ENCODE measurements at places on chromosomes 16 and 17.

DNA sequence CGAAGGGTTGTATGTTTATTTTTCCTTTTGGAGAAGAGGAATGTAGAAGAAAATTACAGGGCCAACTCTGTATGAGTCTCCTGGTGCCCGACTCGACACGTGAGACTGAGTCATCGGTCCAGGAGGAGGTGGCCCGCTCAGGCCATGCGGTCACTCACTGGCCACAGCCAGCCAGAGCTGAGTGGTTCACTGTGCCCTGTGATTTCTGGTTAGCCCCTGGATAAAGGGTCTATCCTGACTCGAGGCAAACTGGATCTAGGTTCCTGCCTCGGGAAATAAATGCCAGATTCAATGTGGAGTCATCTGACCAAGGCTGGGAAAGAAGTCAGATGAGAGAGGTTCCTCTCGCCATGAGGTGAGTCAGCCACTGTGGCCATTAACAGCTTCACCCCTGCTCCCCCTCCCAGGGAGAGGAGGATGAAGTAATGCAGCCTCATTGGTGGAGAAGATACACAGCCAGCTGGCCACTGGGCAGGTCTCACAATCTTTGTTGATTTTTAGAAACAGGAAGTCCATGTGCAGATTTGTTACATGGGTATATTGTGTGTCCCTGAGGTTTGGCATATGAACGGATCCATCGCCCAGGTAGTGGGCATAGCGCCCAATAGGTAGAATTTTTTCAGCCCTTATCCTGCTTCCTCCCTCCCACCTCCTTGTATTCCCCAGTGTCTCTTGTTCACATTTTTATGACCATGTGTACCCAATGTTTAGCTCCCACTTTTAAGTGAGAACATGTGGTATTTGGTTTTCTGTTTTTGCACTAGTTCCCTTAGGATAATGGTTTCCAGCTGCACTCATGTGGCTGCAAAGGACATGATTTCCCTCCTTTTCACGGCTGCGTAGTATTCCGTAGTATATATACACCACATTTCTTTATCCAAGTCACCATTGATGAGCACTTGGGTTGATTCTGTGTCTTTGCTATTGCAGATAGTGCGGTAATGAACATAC, 21.7 kb upstream of the USP36 start:
- DNase-seq: peak; percentile 87

DNA sequence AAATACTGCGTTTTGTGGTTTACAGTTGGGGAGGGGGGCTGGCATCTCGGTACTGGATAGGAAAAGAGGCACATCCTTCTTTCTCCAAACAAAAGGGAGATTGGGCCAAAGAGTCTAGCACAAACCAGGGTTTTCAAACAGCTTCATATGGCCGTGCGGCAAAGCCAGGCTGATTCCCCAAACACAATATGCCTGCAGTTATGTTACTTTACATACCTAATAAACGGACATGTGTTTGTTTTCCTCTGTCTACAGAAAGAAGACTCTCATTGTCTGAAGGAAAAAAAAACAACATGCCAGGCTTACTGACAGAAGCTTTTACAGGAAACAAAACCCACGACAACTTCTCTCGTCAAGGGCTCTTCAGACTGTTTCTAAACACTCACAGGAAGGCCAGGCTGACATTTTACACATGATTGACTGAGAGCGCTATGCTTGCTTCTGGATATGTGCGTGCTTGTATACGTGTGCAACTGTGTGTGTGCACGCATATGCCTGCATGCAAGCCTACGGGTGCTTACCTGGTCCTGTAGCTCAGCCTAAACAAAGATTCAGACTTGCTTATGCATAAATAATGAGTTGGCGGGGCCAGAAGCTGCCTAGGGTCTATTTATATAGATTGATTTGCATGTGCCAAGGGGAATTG, 461.0 kb upstream of the C16orf82 start:
- DNase-seq: no peak

DNA sequence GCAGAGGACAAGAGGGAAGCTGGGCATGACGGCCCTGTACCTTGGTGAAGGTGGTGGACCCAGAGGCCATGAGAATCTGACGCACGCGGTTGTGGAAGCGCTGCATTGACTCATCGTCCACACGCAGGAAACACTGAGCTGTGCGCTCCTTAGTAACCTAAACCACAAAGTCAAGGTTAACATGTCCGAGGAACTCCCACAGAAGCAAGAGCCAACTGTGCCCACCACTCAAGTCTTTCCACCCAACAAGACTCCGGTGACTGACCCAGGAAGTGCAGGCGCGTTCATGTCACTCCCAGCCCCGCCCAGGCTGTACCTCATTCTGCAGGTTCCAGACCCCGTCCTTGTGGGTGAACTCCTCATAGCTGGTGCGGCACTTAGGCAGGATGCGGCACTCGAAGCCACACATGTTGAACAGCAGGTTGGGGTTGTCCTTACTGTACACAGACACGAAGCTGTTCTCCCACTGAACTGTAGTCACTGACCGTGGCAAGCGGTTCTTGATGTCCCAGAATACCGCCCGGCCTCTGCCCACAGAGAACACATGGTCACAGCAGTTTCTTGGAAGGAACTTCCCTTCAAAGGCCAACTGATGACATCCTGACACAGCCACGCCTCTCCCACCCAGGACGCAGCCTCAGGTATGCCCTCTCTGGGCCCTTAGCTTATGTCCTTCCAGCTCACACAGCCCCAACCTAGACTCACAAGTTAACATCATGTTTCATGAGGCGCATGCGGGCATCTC, 11.5 kb downstream of the PRPF8 start:
- no peak for DNase-seq

- DNase-seq: no peak
These were observed 47.5 kb downstream of the WNT3 start for GRCh38 chr17:46770818-46771560.

- DNase-seq: no peak
These were observed 370.1 kb downstream of the ZFHX3 start for GRCh38 chr16:72677662-72678447.

DNA sequence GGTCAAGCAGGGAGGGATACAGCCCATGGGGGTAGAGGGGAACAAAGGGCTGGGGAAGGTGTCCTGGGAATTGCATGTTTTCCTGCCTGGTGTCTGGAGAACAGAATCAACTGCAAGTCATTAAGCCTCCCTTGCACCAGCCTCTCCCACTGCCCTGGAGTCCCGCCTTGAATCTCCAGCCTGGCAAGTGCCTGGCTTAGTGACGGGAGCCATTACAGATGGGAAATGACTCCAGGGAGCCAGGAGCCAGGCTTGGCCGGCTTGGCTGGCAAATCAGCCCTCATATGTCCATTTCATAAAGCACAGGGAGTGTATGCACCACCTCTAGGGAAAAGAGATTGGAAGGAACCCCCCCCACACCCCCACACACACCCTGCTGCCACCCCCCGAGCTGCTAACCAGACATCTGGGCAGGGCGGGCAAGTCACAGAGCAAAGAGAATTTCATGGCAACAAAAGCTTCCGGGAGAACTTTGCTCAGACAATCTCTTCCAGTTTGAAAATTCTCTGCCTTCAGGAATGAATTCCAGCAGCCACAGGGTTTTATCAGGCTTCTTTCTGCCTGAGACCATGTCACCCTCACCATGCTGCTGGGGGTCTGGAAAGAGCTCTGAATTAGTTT, 127.7 kb downstream of the NTN1 start:
- DNase-seq: no peak

DNA sequence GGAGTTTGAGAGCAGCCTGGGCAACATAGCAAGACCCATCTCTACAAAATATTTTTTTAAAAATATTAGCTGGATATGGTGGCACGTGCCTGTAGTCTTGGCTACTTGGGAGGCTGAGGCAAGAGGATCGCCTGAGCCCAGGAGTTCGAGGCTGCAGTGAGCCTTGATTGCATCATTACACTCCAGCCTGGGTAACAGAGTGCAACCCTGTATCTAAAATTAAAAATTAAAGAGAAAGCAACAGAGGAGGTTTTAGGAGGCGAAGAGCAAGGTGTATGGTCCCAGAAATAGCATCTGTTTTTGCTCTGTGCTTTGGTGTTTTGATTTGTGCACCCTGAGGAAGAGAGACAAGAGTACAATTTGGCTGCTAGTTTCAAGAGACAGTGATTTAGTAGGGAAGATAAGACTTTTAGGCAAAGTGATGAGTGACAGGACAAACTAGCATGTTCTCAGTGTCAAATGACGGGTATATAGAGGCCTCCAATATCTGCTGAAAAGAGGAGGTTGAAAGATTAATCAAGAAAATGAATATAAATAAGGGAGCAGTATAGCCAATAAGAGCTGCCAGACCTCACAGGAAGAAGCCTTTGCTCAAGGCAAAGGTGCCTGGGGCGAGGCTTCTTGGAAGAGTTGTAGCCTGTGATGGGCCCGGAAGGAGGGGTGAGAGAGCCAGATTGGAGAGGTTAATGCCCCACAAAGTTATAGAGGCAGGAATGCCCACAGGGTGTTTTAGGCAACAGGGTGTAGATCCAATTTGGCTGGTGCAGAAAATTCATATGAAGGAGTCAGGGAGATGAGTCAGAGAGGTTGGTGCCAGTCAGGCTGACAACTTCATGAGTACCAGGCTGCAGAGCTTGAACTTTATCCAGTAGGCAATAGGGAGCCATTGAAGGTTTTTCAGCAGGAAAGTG, 11.4 kb downstream of the HLF start:
- DNase-seq: no peak

GRCh38 chr17:80006811-80007752, 28.6 kb downstream of the TBC1D16 start:
- no peak for DNase-seq

DNA sequence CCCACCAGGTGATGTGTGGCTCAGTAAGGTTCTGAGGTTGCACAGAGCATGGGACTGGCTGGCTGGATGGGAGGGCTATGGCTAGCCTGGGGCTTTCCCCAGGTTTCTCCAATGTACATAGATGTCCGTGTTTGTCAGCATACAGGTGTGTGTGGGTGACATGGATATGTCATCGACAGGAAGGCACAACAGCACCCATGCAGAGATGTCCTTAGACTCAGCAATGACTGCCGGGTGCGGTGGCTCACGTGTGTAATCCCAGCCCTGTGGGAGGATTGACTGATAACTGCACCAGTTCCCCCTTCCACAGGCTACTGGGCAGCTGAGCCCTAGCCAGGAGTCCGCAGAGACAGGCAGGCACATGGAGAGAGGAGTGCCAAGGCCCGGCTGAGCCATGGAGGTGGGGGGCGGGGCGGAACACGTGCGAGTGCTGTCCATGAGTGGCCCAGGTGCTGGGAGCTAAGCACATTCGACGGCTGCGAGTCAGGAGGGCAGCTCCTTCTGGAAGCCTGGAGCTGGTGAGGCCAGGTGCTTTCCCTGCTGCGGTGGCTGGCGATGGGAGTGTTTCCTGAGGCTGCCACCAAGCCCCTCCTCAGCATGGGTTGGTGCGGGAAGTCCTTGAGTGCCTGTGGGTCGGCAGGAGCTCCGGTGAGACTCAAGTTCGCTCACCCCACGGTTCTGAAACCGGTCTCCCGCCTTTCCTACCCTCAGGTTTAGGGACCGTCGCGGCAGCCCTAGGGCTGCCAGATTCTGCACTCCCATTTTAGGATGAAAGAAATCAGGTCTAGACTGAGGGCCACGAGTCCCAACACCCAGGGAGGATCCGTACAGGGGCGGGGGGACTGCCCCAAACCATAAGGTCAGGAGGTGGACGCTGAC, 858 bp upstream of the ASPSCR1 start:
- no peak for DNase-seq

DNA sequence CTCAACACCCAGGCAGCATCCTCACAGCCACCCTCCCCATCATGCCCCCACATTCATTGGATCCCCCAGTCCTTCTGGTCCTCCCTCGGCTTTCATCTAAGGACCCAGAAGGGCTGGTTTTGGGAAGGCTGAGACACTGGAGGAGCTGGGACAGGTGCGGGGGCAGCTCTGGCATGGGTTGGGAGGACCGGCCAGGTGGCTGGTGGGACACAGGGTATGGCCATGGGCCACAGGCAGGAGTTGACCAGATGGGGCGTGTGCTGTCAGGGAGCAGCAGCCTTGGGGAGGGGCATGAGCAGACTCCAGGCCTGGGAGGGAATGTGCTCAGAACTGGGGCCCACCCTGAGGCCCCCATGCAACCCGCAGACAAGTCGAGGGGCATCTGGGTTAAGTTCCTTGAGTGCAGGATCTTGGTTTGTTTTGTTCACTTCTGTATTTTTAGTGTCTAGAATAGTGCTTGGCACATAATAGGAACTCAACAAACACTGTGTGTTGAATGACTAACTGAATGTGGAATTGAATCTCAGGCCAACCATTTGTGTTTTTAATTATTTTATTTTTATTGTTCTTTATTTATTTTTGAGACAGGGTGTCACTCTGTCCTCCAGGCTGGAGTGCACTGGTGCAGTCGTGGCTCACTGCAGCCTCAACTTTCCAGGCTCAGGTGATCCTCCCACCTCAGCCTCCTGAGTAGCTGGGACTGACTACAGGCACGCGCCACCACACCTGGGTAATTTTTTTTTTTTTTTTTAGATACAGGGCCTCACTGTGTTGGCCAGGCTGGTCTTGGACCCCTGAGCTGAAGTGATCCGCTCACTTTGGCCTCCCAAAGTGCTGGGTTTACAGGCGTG, 5.6 kb downstream of the P2RX1 start:
- no peak for DNase-seq

- no peak for DNase-seq
These were observed 19.8 kb downstream of the HOXB1 start for GRCh38 chr17:48510761-48511604.

GRCh38 chr16:31696968-31697743, 169.5 kb downstream of the AHSP start:
- DNase-seq: peak; percentile 10

- no peak for DNase-seq
These were observed 81.8 kb upstream of the RCVRN start for GRCh38 chr17:9986754-9987382.

DNA sequence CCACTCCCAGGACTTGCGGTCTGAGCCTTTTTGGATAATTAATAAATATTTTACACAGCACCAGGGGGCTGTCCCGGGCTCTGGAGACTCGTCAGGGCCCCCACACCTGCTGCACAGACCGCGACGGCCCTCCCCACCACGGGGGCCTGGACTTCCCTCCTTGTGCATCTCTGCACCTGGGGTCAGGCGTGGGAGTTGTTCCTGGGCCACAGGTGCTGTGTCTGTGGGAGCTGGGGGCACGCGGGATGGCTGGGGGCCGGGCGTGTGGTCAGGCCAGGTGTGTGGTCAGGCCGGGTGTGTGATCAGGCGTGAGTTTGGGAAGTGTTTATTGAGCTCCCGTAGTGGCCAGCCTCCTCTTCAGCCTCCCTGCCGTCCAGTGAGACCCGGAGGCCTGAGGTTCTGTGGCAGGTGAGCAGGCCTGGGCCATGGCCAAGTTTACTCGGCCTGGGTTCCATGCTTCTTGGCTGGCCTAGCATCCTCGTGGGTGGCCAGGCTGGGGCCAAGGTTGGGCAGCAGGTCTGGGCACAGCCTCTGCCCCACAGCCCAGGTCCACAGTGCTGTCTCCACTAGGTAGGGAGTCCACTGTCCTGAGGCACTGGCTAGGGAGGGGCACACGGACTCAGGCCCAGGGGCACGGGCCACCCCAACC, 1.9 kb upstream of the STUB1 start:
- no peak for DNase-seq

GRCh38 chr17:81306898-81307510, 11.9 kb upstream of the SLC38A10 start:
- no peak for DNase-seq

- peak; percentile 67 for DNase-seq
These were observed 17.5 kb downstream of the ALOX15B start for GRCh38 chr17:8056232-8056975.
